ENCODE measurements at places on chromosomes 2 and 18.
A peak's percentile ranks its signal among the peaks of the same experiment; 100 is the strongest.

GRCh38 chr18:24429188-24429587 is 2.7 kb downstream of the IMPACT start:
- DNase-seq: no peak

GRCh38 chr2:33707312-33707711 is 108.2 kb upstream of the FAM98A start:
- DNase-seq: no peak

DNA sequence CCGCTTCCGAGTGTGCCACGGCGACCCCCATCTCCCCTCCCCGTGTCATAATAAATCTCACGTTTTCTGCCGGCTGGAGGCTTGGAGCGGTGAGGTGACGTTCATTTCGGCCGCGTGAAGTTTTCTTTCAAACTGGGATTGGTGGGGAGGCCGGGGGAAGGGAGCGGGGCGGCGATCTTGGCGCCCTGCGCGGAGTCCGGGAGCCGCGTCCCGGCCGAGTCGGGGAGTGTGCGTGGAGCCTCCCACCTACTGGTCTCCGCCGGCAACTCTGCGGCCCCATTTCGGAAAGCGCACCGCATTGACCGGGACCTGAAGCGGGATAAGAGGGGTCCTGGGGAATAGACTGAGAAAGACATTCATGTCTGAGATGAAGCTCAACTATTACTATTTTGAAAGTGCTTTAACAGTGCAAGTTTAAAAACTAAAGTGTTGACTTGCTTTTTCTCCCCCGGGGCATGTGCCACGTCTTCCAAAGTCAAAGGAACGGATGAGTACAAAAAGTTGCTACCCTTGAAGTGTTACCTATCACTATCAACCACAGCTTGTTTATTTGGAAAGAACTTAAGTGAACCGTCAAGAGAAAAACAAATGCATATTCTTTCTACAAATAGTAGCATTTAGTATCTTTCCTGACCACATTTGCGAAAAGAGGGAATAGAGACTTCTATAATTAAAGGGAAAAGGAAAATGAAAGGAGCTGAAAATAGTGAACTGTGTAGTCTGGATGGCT is 818 bp upstream of the IKZF2 start:
- DNase-seq: no peak

- DNase-seq: no peak
These were observed 659.5 kb downstream of the TSN start for GRCh38 chr2:122414902-122415301.

DNA sequence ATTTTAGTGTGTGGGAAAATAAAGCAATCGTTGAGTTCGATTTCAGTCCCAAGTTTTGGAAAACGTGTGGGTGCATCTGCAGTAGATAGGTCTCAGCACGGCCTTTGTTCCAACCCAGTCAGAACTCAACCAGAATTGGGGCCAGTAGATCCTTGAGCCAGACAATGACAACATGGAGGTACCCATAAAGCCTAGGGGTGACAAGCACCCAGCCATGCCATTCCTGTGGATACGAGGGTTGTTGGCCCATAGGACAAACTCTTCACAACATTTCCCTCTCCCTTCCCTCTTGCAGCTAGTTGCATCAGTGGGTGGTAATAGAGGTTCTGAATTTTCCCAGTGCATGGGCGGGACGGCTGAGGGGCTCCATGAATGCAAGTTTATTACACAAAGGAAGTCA is 60.1 kb downstream of the ST3GAL5 start:
- DNase-seq: no peak

- no peak for DNase-seq
These were observed 7.8 kb downstream of the ANTXR1 start for GRCh38 chr2:69020496-69021426.

GRCh38 chr2:234864506-234864905 is 87.3 kb upstream of the SH3BP4 start:
- no peak for DNase-seq

DNA sequence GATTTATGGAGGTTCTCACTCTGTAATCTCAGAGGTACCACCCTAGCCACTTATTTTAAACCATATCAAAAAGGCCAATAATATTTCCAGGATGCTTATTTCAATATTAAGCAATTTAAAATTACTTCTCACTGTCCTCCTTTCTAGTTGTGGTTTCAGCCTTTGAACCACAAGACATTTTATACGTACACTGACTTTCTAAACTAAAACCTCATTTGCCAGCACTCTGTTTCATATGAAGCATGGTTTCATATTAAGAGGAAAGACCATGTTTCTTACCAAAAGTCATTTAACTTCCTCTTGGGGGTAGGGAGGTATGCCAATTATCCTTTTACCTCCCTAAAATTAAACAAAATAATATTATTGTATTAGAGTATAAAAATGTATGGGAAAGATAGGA is 399.8 kb downstream of the CDH7 start:
- DNase-seq: no peak

DNA sequence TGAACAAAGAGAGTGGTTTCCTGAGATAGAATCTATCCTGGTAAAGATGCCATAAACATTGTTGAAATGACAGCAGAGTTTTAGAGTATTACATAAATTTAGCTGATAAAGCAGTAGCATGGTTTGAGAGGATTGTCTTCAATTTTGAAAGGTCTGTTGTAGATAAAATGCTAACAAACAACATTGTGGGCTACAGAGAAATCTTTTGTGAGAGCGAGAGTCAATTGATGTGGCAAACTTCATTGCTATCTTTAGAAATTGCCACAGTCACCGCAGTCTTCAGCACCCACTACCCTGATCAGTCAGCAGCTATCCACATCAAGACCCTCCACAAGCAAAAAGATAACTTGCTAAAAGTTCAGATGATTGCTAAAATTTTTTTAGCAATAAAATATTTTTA is 17.5 kb downstream of the VRK2 start:
- DNase-seq: no peak

- no peak for DNase-seq
These were observed 533.6 kb downstream of the RNF144A start for GRCh38 chr2:7450833-7451190.

DNA sequence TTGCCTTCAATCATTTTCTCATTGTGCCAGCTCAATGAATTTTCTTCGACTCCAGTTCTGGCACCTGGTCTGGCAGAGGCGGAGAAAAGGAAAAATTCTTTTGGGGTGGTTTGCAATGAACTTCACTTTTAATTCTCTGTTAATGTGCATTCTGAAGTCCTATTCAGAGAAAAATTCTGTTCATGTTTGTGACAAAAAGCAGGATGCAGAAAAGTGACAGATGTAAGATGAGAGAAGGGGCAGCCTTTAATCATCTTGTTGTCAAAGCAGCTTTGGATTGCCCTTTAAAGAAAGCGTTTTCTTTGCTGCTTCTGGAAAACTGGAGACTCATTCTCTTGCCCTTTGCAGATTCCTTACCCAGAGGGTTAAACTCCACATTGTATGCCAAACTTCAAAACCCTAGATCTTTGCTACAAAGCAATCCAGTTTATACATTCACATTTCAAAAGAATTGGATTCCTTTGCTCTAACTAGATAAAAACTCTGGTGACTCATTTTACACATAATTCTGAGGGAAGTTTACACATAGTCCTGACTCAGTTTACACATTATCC is 94.6 kb upstream of the CAVIN2 start:
- DNase-seq: no peak

GRCh38 chr2:178006710-178007109 is 65.9 kb downstream of the PDE11A start:
- DNase-seq: no peak

GRCh38 chr2:160582490-160583145 is 89.0 kb upstream of the RBMS1 start:
- no peak for DNase-seq

DNA sequence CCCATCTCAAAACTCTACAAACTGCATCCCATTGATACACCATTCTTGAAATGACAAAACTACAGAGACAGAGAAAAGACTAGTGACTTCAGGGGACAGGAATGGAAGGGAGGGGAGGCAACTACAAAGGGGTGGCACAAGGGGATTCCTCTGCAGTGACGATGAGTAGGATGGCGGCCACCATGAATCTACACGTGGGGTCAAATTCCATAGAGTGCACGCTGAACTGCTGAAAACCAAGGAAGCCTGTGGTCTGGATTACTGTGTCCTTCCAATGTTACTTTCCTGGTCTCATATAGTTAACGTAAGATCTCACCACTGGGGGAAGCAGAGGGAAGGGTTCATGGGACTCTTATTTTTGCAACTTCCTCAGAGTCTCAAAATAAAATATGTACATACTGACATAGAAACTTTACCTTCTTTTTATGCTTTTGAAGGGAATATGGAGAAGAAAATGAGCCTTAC is 23.6 kb downstream of the COX7A2L start:
- no peak for DNase-seq

DNA sequence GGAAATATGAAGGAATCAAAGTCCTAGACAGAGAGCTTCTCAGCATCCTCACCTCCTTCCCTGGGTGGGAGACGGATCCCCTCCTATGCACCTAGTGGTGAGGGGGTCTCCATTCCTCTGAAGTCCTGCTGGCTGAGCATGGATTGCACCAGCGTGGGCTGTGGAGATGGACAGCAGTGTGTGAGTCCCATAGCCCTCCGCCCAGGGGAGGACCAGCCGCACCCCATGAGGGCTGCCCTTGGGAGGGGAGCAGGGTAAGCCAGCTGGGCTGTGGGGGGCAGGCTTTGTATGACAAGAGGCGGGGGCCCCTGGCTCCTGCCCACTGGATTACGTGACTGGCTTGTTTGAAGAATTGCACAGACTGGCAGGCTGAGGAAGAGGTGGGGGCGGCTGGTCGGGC is 768.2 kb downstream of the GALR1 start:
- no peak for DNase-seq

DNA sequence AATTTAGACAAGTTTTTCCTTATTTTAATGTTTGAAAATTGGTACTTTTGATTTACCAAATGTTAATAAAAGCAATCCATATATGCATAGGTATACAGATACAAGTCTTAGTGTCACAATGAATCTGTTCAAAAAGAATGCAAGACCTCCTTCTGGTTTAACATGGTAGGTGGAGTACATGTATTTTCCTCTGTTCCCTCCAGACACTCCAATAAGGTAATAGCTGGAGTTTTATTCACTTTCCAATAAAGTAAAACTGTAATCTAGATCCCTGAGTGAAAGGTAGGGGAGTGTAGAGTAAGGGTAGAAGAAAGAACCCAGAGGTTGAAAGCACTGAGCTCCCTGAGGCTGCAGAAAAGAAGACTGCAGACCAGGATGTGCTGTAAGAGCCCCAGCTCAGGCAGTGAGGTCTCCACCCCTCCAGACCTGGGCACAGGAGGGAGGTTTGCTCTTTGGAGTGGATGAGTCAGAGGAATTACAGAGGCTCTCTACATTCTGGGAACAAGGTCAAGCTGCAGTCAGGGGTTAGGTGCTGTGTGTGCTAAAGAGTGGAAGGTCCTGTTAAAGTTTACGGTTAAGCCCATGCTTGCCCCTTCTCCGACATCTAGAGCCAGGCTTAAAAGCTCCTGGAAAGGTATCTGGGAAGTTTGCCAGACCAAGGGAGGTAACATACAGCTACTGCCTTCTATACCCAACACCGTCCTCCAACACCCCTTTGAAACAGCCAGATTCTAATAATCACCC is 27.6 kb upstream of the STAT1 start:
- DNase-seq: no peak

- no peak for DNase-seq
These were observed 51.2 kb downstream of the KIAA2012 start for GRCh38 chr2:202124286-202124685.

GRCh38 chr2:17107151-17107550 is 411.1 kb downstream of the RAD51AP2 start:
- no peak for DNase-seq

- no peak for DNase-seq
These were observed 37.1 kb upstream of the LINC00305 start for GRCh38 chr18:64185987-64186386.

GRCh38 chr18:12452784-12453183 is 45.1 kb downstream of the PRELID3A start:
- no peak for DNase-seq

DNA sequence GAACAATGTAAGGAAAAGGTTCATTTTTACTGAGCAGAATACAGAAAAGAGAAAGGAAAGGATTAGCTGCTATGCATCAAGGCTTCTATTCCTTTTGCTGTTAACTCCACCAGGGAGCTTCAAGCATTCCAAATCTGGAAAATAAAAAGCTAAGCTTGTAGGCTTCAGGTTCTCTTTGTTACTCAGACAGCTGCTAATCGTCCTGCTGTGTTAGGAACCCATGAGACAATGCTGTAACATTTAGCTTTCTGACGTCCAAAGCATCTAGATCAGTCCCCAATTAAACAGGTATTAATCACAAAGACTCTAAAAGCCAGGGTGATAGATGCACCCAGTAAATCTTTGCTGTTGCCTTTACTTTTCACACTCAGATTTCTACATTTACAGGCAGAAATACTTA is 103.8 kb downstream of the EPHA4 start:
- no peak for DNase-seq

- no peak for DNase-seq
These were observed 79.5 kb downstream of the FARSB start for GRCh38 chr2:222576171-222577081.

DNA sequence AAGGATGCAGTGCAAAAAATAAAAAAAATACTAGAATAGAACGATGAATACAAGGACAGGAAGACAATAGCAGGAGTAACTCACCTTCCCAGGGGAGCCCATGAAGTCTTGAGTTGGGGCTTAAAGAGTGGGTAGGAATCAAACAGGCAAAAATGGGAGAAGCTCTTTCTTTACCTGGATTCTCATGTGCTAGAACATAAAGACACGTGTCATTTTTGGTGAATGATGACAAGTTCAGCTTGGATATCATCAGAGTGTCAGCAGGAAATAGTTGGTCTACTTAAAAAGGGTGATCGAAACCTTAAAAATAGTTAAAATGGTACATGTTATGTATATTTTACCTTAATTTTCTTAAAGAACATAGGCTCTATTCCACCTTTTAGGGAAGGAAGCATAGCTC is 5.7 kb downstream of the SGPP2 start:
- DNase-seq: no peak

- DNase-seq: no peak
These were observed 156.1 kb downstream of the DYSF start for GRCh38 chr2:71609441-71609840.

GRCh38 chr2:64522843-64523428 is 1.2 kb upstream of the AFTPH start:
- peak; percentile 30 for DNase-seq

DNA sequence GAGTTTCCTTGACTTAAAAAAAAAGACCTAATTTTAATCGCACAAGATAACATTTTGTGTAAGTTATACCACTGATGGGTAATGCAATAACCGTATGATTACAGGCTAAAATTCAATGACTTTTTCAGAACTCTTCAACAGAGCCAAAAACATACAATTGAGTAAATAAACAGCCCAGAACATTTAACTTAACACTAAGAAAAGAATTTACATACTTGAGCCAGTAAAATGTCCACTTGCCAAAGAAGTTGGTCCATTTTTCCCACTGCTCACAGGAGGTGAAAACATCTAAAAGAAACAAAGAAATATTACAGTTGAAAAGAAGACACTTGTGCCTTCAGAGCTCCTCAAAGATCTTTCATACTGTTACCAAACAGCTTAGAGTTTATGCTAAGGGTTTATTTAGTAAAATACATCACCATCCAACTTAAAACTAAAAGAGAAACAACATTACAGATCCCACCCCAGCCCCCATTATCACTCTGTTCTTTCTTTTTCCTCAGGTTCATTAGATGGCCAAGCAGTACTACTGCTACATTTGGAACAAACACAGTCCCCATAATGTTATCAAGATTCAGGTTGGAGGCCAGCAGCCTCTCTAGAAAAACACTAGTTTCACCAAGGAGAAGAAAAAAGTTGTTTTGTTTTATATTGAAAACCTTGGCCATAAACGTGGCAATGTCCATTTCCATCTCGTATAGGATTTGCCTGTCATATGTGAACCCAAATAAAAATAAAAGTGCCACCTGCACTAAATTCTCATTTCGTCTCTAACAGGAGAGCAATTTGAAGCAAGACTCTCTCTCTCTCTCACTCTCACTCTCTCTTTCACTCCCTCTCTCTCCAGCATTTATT is 2.7 kb downstream of the TCF4 start:
- DNase-seq: no peak
